HTR-8/SVneo (cell line): ENCODE measurements at places on chromosomes 2 and 18.

DNA sequence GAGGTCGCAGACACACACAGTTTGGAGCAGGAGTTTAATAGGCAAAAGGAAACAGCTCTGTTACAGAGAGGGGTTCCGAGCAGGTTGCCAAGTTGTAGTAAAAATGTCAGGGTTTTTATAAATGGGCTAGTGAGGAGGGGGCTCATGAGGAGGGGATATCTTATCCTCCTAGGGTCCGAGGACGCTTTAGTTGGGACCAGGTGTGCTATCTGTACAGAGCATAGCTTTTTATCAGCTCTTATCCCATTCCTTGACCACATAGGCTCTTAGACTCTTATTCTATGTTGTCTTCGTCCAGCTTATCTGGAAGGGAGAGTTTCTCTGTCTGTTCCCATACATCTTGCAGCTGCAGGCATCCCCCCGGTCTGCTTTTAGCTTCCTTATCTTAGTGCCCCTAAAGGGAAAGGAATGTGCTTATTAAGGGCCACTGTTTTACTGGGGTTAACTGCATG lies 44.7 kb downstream of the PDK1 start:
- no peak for DNase-seq

GRCh38 chr2:39266139-39266805 lies 22.5 kb upstream of the CDKL4 start:
- DNase-seq, result no peak

DNA sequence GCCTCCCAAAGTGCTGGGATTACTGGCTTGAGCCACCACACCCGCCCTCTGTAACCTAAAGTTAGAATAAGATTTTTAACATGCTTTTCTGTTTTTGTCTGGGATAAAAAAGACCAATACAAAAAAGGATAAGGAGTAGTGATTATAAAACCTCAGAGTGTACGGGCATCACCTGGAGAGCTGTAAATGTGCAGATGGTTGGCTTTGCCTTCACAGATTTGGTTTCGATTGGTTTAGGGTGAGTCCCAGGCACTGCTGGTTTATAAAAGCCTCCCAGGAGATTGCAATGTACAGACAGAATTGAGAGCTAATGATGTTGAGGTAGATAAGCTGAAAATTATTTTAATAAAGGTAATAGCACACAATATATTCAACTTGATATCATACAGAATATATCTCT lies 289.7 kb upstream of the FSHR start:
- DNase-seq, result no peak

DNA sequence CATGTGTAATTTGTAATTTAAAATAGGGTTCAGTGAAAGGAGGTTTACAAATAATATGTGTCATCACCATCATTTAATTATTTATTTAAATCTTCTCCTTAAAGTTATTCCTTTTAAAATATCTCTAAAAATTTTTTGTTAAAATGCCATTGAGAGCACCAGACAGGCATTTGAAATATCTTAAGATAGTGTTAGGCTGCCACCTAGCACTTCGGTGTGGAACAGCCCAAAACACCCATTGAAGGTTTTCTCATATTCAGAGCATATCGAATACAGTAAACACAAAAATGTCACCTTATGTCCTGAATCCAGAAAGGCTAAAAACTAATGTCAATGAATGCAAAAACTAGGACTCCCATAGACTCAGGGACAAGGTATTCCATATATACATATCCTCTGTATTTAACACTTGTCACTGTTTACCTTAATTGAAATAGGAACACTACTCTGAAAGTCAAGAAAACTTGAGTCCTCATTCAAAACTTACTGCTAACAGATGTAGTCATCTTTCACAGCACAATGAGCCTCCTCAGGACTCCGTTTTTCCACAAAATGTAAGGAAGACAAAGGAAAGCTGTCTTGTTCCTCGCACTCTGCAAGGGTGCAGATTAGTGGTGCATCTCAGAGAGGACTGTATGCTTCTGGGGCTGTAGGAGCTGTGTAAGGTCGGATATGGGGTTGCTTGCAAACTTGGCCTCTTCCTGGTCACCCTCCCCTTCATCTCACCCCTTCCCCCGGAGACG lies 329.5 kb downstream of the PAX3 start:
- DNase-seq, result peak; percentile 32

DNA sequence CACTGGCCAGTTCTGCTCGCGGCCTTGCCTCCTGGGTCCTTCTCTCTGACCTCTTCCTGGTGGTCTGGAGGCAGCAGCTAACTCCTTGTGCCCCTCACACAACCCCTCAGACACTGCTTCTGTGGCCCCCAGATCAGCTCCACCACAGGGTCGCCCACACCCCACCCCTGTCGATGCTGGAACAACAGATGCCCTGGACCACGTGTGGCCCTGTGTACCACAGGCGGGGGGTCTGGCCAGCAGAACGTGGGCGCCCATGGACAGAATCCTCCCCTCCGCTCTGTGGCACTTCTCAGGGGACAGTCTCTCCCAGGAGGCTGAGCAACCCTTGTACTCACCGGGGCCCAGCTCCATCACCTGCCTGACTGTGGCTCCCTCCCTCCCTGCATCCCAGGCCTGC lies 245.6 kb downstream of the NDUFA10 start:
- DNase-seq, result no peak

- DNase-seq, result peak; percentile 10
Observed at GRCh38 chr2:151111599-151112278, 149.9 kb downstream of the RBM43 start.
